Spleen (tissue), 13 donors: ENCODE measurements at places on chromosomes 1 and 21. TPM values are rescaled to one million over a fixed set of nuclear protein-coding genes. Genes with fewer than 3 reads are reported as not detected.

Gene OR10Z1
- not detected for total RNA-seq

Gene NEGR1
- 0.52 TPM for total RNA-seq

Gene C1orf35
- 11.9 TPM for total RNA-seq

Gene CLCA1
- not detected for total RNA-seq

Gene SLC27A3
- total RNA-seq, result 12.5 TPM

Gene SCAMP3
- 49.6 TPM for total RNA-seq

Gene LYPD8
- total RNA-seq, result not detected

Gene DCST1
- not detected for total RNA-seq

Gene KDF1
- total RNA-seq, result 1.1 TPM

Gene ANKRD34A
- total RNA-seq, result 0.83 TPM

Gene DHDDS
- total RNA-seq, result 42.0 TPM

Gene NUF2
- 4.7 TPM for total RNA-seq

Gene OR2T2
- 0.51 TPM for total RNA-seq

Gene SLC45A1
- total RNA-seq, result 2.9 TPM

Gene RGS18
- 78.6 TPM for total RNA-seq

Gene LIPI
- total RNA-seq, result not detected

Gene SLC1A7
- total RNA-seq, result not detected

Gene PTCH2
- total RNA-seq, result 1.4 TPM

Gene IL22RA1
- not detected for total RNA-seq
